Activated CD4-positive, alpha-beta T cell treated with anti-CD3 and anti-CD28 coated beads for 1 hour (primary cell): ENCODE measurements at places on chromosomes 16 and 17.
A peak's percentile ranks its signal among the peaks of the same experiment; 100 is the strongest.

DNA sequence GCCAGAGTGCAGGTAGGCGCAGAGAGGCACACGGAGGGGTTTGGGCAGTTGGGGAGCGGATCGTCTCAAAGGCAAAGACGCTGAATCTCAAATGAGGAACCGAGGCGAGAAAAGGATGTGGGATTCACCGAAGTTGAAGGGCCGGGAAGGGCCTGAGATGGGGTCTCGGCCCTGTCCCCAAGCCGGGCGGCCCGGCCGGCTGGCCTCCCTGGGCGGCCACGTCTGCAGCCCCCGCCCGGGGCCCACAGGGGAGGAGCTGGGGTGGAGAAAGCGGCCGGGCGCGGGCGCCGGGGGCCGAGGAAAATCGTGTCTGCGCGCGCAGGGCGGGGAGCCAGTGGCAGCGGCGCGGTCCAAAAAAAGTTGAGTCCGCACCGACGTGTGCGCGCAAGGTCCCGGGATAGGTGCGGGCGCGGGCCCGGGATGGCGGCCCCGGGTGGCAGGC, 458 bp downstream of the SLC12A4 start:
- DNase-seq = no peak

- DNase-seq = no peak
Measured at GRCh38 chr16:65121870-65122723, at the start of gene CDH11. TSS of gene CDH11 (minus strand) at chr16:65122063. CDS start at chr16:65004869, 117,194 bp downstream.

DNA sequence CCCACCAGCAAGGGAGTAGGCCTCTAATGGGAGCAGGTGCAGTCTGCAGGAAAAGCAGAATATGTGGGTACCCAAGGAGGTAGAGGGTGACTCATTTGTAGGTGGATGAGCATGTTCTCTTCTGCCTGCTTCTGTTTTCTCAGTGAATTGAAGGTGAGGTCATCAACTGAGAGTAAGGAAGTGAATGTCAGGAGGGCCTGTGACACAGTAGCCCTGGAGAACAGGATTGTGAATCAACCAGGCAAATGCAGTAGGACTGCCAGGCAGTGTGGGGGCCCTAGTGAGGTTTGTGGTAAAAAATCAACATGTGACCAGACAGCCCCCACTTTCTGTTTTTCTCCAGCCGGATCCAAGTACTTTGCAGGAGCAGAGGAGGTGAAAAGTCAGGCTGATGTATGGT, 150.5 kb upstream of the SOX9 start:
- DNase-seq = no peak

DNA sequence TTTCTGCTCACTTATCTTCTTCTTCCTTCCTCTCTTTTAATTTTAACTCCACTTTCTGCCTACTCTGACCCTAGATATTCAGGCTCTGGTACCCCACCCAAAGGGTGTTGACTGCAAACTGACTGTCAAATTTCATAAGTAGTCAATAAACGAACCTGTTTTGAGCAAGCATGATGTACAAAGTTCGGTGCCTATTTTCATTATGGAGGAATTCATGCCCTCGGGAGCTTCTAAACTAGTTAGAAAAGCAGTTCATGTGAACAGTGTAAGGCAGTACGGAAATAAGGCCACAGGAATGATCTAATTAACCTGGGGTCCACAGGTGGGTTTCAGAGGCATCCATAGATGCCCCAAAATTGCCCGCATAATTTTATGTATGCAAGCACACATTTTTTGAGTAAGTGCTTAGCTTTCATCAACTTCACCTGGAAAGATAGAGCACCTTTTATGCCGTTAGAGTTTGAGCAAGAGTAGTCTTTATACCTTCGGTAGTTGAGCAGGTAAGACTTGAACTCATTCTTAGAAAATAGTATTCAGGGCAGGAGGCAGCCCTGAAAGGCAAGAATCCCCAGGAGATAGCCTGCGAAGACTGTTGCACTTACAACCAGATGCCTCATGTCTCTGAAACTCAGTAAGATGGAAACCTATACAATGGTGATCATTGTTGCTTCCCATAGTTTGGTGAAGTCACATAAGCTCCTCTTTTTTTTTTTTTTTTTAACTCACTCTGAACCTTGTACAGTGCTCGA, 36.6 kb upstream of the TBX2 start:
- DNase-seq = no peak

DNA sequence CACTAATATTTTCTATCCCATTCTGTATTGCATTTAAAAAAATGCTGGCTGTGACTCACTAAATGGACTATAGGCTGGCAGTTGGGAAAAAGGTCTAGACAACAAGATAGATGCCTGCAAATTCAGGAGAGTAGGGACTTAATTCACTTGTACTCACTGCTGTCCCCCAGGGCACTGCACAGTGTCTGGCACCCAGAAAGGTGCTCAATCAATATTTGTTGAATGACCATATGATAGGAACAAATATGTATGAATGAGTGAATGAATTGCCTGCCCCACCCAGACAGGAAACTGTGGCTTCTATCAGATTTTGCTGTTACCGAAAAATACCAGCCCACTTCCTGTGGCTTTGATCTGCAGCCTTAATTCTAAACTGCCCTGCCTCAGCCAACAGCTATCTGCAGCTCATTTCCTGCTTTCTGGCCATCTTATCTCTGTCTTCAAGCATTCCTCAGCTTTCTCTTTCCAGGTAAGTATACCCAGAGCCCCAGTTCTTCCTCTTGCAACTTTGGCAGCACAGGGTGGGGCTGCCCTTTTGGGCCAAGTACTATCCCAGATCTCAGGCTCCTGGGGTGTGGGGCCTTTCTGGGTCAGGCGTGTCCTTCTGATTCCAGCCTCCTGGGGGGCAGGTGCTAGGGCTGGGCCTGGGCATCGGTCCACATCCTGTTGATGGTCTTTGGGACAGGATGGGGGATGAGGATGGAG, 15.3 kb upstream of the TNS4 start:
- peak; percentile 45 for DNase-seq

- no peak for DNase-seq
Measured at GRCh38 chr17:45121055-45121454, 11.3 kb downstream of the PLCD3 start.

DNA sequence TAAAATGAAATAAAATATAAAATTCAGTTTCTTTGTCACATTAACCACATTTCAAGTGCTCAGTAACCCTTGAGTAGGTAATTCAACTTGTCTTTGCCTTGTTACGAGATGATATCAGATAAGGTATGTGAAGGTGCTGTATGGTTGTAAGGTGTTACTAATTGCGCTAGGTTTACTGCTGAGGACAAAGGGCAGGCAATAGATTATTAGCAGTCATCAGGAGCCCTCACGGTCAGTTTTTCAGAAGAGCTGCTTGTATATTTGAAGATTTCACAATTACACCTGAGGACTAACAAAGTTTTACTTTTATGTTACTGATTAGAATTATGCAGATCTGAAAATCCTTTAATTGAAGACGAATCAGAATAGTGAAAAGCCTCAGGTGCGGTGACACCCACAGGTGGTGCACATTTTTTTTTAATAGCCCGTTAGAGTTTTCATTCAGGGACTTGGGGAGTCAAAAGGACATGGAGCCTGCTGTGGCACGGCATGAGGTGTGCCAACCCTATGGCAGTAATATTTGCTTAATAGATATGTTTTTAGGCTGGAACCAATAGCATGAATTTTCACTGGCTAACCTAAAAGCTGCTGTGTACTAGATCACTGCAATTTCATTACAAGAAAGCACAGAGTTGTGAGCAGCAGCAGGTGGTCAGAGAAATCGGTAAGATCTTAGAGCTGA, 16.4 kb downstream of the NDEL1 start:
- no peak for DNase-seq

DNA sequence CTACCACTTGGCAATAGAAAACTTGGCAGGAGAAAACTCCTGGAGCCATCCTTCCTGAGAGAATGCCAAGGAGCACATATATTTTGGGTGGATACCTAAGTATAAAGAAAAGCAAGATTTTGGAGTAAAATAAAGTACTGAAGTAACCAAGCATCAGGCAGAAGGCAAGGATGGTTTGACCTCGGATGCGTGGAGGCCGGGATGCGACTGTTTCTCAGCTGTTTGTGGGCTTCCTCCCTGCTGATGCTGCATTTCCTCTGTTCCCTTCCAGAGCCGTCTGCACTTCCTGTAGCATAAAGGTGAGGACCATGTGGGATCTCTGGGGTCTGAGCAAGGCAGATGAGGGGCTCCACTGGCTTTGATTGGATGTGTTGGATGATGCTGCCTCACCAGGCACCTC, 5.5 kb upstream of the TCF25 start:
- no peak for DNase-seq

DNA sequence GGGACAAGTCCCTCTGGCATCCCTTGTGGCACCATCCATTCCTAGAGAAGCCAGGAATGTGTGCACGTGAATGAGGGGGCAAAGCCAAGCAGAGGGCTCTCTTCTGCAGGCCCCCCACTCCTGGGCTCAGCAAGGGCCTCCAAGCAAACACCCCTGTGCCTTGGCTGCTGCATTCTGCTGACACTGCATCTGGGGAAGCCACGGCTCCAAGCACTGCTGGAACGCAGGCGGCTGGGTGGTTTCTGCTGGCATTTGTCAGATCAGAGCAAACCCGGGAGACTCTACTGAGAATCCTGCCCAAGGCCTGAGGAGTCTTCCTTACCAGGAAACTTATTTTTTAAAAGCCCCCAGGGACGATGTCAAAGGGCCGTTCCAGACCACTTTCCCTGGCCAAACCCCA, 23.3 kb downstream of the ATP6V0D1 start:
- no peak for DNase-seq

DNA sequence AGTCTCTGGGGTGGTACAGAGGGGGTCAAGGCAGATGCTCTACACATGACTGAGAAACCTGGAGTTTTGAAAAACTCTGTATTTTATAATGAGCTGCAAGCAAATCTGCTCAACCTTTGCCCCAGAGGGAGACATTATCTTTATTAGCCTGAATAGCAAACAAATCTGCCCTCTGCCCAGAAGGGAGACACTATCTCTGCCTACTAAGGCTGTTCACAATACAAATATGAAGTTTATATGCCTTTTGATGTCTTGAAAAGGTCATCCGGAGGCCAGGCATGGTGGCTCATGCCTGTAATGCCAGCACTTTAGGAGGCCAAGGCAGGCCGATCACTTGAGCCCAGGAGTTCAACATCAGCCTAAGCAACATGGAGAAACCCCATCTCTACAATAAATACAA, 11.0 kb upstream of the XYLT1 start:
- DNase-seq = no peak

DNA sequence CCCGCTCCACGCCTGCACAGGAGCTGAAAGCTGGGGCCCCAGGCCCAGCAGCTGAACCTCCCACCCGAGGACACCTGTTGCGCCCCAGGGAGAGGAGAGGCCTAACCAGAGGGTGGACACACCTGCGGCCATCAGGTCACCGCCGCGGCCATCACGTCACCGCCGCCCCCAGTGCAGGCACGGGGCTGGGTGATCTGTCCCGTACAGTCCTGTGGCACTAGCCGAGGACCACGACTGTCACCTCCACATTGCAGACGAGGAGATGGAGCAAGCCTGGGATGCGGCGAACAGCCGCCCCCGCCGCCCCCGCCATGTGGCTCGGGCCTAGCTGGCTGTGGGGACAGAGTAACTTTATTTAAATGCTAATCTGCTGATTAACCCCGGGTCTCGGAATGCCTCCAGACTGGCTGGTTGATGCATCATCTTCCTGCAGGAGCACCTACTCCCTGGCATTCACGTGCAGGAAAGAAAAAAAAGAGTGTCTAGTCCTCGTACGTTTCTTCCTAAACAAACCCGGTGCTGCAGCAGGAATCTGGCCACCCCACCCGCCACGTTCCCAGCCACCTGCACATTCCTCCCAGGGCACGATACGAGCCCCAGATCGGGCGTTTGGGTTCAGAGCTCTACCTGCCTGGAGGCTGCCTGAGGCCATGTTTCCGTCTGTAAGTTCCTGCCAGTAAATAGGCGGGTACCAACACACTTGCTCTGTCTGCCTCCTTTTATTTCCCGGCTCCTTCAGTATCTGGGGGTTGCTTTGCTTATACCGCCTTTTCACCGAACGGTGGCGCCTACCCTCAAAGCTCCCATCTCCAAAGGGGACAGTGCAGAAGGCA, 29.9 kb downstream of the PIEZO1 start:
- DNase-seq = no peak

- no peak for DNase-seq
Measured at GRCh38 chr16:13426269-13426668, 493.7 kb upstream of the ERCC4 start.

GRCh38 chr17:77365584-77366186, 224.9 kb downstream of the SEC14L1 start:
- DNase-seq = no peak

- DNase-seq = no peak
Measured at GRCh38 chr16:4225075-4225474, 16.8 kb downstream of the SRL start.

- peak; percentile 12 for DNase-seq
Measured at GRCh38 chr17:65559804-65560627, 1.4 kb downstream of the AXIN2 start.

DNA sequence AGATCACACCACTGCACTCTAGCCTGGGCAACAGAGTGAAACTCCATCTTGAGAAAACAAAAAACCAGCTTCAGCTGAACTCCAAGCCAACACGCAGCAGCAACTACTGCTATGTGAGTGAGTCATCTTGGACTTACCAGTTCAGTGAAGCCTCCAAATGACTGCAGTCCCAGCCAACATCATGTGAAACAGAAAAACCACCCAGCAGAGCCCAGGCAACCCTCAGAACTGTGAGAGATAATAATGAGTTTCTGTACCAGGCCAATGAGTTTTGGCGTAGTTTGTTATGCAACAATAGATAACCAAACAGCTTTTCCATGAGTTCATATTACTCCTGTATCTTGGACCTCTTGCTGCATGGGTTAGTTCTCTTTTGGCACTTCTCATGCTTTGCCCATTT, 23.3 kb downstream of the PHF12 start:
- no peak for DNase-seq

DNA sequence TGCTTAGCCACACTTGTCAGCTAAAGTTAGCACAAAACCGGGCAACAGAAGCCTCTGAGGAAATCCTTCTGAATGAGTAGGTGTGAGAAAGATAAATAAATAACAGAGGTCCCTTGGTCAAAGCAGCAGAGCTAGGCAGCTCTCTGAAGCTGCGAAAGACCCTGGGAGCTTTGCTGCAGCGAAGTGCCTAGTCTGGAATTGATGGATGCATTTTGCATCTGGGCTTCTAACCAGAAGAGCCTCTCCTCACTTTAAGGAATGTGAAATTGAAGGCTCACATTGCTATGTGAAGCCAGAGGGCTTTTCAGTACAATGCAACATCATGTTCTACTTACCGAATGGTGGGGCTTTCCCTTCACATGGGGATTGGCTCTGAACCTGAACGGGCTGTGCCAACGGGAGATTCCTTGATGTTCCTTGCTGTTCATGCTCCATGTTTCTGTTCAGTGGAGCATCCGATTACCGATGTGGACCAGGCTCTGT, 274.6 kb downstream of the HS3ST3B1 start:
- DNase-seq = no peak

DNA sequence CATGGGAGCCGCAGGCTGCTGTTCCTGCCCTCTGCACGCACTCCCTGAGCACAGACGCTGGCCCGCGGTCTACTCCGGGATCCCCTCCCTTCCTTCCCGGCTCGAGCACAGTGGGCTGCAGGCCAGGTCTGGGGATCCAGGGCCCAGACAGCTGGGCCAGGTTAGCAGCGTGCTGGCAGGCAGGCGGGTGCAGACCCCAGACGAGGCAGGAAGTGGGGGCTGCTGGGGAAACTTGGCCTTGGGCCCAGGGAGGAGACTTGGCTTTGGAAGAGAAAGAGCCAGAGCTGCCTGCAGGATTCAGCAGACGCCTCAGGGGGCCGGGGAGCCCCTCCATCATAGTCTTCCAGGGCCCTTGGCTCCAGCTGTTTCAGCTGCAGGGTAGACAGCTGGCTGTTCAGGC, 30.2 kb upstream of the ABCC3 start:
- DNase-seq = no peak

- DNase-seq = peak; percentile 69
Measured at GRCh38 chr16:50547340-50548124, 664 bp upstream of the NKD1 start.

- no peak for DNase-seq
Measured at GRCh38 chr17:55347341-55347740, 74.3 kb downstream of the MMD start.
